Activated CD8-positive, alpha-beta memory T cell treated with anti-CD3 and anti-CD28 coated beads for 1 hour (primary cell): ENCODE measurements at places on chromosomes 7 and 10.

DNA sequence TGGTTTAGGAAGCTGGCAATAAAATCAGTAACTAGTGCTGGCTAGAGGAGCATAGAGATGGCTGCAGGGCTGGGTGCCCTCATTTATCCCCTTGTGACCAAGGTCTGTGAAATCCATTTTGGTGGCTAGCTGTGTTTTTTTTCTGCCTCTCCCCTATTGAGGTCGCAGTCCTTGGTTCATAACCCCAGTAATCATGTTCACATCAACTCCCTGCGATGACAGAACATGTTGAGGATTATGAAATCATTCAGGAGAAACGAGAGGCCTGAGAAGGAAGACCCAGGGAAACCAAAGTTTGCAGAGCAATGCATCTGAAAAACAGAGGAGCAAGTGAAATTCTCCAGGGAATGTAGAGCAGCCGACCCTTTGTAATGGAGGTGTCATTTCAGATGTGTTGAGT is 126.9 kb downstream of the TACC2 start:
- no peak for DNase-seq

GRCh38 chr7:2476776-2477446 is 713 bp upstream of the GRIFIN start:
- DNase-seq: no peak

GRCh38 chr10:5666841-5667630 is 641 bp upstream of the ASB13 start:
- no peak for DNase-seq

GRCh38 chr7:139655305-139655704 is 122.5 kb downstream of the HIPK2 start:
- no peak for DNase-seq

GRCh38 chr7:87337331-87337730 is 8.1 kb upstream of the CROT start:
- DNase-seq: no peak

DNA sequence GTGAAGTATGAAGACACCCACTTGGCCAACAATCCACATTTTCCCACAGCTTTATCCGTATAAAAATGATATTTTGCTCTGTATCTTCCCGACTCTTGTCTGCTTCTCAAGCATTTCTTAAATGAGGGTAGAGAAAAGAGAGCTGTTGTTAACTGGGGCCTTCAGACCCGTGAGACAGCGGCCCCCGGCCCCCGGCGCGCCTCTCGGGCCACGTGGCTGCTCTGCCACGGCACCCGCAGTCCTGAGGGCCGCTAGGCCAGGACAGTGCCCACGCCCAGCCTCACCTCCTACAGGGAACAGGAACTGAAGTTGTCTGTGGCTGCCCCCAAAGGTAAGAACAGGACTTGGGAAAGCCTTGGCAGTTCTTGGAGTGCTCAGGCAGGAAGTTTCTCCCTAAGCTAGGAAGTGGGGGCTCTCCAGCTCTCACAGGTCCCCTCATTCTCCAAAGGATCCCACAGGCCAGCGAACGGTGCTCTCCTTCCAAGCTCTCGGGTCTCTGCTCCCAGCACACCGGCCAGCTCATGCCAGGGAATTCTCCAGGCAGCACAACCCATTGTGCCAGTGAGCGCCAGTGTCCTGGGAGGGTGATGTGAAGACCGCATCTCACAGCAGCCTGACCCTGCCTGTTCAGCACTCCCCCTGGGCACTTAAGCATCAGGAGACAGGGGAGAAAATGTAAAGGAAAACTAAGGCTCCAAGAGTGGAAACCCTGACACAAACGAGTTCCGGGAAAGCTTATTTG is 230.3 kb upstream of the PFKP start:
- DNase-seq: no peak

GRCh38 chr10:87101996-87102395 is 7.0 kb downstream of the SHLD2 start:
- no peak for DNase-seq

GRCh38 chr7:27665531-27665930 is 2.8 kb upstream of the HIBADH start:
- no peak for DNase-seq

DNA sequence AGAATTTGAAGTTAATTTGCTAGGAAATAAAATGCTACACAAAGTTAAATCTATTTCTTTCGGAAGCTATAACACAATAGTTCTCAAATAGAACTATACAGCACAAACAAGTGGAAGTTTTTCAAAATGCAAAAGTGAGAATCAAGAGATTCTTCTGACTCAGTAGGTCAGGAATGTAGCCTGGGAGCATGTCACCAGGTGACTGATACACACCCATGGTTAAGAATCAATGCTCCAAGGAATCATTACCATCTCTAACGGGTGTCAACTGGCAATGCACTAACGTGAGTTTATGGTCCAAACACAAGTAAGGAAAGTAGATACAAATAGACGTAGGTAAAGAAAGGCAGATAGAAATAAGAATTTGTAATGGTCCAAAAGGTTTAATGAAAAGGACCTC is 170.5 kb downstream of the SRPK2 start:
- no peak for DNase-seq

DNA sequence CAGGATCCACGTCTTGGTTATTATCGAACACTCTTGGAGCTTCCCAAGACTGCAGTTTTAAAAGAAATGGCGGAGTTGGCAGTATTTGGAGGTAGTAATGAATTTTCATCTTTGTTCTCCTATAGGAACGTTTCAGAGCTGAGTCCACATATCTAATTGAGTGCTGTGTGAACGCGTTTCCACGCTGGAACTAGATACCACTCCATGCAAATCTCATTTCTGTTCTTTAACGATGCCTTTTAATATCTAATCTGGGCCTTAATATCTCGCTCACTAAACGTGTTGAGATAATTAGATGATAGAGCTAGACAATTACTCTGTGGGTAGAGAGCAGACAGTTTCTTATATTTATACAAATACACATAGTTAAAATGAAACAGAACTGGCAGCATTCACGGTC is 523.6 kb downstream of the DNAJB6 start:
- no peak for DNase-seq

- DNase-seq: no peak
Measured at GRCh38 chr10:93178226-93178625, 104.5 kb downstream of the CYP26A1 start.

GRCh38 chr10:131739206-131739605 is 161.6 kb upstream of the PPP2R2D start:
- no peak for DNase-seq

GRCh38 chr7:729140-730000 is 2.3 kb upstream of the PRKAR1B start:
- DNase-seq: no peak

- no peak for DNase-seq
Measured at GRCh38 chr7:147197006-147197405, 1080.4 kb downstream of the CNTNAP2 start.

DNA sequence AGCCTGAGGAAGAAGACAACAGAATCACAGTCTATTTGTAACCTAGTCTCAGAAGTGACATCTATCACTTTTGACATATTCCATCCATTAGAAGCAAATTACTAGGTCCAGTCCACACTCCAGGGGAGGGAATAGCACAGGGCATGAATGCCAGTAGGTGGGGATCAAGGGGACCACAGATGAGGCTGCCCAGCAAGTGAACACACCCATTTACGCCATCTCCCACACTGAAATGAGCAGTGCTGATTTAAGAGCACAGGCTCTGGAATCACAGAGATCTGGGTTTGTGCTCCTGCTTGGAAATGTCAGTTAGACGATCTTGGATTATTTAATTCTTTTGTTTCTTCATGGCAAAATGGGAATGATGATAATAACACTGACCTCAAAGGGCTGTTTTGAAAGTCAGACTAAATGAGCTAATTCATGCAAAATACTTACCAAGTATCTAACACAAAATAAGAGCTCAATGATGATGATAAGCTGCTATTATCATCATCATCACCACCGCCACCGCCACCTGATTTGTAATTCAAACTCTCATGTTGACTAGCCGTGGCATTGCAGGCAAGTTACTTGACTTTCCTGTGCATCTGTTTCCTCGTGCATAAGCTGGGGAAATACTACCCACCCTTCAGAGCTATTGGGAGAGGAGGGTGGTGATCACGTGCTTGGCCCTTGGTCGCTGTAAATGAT is 138.9 kb upstream of the KLF14 start:
- DNase-seq: no peak

DNA sequence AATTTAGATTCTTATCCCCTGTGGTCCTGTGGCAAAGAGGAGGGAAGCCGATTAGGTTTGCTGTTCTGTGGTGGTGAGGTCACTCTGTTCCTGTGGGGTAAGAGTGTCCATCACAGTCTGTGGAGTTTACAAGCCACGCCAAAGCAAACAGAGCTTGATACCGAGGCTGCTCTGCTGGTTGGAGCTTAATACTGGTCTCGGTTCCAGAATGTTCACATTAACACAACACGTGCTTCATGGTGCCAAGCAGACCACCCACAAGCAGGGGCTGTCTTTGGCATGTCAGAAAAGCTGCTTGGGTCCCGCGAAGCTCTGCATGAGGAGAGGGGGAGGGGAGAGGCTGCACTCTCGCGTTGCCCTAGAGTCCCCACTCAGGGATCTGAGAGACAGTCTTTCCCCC is 47.5 kb downstream of the DNAJB6 start:
- DNase-seq: no peak

GRCh38 chr7:1689311-1689710 is 19.2 kb downstream of the ELFN1 start:
- no peak for DNase-seq

GRCh38 chr10:77249901-77250459 is 387.6 kb downstream of the KCNMA1 start:
- DNase-seq: no peak

DNA sequence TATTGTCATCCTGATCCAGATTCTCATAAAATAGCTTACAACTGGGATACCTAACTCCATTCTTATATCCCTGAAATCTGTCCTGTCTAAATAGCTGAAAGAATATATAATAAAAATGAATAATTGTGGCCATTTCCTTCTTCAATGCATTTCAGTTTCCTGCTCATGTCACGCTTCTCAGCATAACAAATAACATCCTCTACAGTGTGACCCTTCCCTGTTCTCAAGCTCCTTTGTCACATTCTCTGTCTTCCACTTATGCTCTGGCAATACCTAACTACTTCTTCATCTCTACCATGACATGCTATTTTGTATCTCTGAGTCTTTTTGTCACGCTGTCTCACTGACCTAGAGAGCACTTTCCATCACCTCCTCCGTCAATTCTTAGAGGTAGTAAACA is 884.1 kb upstream of the LRRTM3 start:
- DNase-seq: no peak

DNA sequence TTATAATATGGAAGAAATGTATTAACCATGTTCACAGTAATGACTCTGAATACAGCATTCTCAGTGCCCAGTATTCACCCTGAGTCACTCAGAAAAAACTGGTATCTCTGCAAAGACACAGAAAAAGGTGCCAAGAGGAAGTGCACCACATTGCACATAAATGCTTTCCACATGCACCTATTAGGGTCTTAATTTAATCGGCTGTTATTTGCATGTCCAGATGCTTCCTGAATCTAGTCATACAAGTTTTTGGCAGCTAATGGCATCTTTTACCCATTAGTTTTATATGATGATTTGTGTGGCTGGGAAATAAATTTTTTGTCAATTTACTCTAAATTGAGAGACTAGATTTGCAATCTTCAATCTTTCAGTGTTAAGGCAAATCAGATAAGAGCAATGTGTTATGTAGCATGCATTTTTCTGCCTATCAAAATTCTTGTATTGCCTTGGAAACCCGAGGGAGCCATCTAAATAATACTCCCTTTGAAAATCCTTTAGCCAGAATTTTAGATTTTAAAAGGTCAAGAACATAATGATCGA is 58.2 kb downstream of the ZNF680 start:
- no peak for DNase-seq

- no peak for DNase-seq
Measured at GRCh38 chr7:158240801-158241200, 346.8 kb downstream of the PTPRN2 start.

DNA sequence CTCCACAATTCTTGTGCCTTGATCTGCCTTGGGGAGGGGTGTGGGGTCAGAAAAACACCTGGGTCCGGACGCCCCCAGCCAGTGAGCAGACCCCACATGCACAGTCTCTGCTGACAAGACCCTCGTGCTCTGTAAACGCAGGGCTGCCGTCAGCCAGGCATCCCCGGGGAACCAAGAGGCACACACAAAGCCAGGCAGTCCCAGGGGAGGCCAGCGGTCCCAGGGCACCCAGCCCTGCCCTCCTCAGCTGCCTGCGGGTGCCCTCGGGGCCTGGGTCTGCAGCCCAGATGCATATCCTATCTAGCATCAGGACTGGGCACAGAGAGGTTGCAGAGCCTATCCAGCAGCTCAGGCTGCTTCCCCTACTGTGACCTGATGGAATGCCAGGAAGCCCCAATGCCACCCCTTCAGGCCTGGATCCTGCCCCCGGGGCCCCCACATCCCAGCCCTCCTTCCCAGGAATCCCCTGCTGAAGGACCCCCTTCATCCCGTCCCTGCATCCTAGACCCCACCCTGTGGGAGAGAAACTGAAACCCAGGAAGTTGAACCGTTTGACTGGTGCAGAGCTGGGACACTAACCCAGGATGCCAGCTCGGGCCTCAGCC is 92.4 kb downstream of the MICALL2 start:
- DNase-seq: no peak

- DNase-seq: no peak
Measured at GRCh38 chr10:86049442-86049841, 317.2 kb downstream of the GRID1 start.
